ENCODE measurements at places on chromosomes 12 and 14. TPM values are rescaled to one million over a fixed set of nuclear protein-coding genes. Genes with fewer than 3 reads are reported as not detected.

The LRP1 gene
- 285 TPM for total RNA-seq

The C14orf132 gene
- total RNA-seq = 3.7 TPM

The KRT75 gene
- total RNA-seq = not detected

The PPP1R1A gene
- total RNA-seq = not detected

The ITGB7 gene
- 0.18 TPM for total RNA-seq

The KRT71 gene
- not detected for total RNA-seq

The TPPP2 gene
- total RNA-seq = not detected

The ANO2 gene
- not detected for total RNA-seq

The TTC6 gene
- total RNA-seq = not detected

The CCDC197 gene
- total RNA-seq = not detected

The SLC17A8 gene
- not detected for total RNA-seq

The TPH2 gene
- not detected for total RNA-seq

The LGR5 gene
- 0.16 TPM for total RNA-seq

The CBLN3 gene
- 3.4 TPM for total RNA-seq

The CDKN1B gene
- 28.7 TPM for total RNA-seq
